ENCODE measurements at places on chromosomes 3 and 15.

GRCh38 chr3:157417247-157417646 is 19.4 kb upstream of the PTX3 start:
- no peak for DNase-seq

- DNase-seq = no peak
These were observed 108.0 kb downstream of the BBX start for GRCh38 chr3:107630779-107631178.

- DNase-seq = no peak
These were observed 31.1 kb upstream of the HHATL start for GRCh38 chr3:42733501-42734262.

DNA sequence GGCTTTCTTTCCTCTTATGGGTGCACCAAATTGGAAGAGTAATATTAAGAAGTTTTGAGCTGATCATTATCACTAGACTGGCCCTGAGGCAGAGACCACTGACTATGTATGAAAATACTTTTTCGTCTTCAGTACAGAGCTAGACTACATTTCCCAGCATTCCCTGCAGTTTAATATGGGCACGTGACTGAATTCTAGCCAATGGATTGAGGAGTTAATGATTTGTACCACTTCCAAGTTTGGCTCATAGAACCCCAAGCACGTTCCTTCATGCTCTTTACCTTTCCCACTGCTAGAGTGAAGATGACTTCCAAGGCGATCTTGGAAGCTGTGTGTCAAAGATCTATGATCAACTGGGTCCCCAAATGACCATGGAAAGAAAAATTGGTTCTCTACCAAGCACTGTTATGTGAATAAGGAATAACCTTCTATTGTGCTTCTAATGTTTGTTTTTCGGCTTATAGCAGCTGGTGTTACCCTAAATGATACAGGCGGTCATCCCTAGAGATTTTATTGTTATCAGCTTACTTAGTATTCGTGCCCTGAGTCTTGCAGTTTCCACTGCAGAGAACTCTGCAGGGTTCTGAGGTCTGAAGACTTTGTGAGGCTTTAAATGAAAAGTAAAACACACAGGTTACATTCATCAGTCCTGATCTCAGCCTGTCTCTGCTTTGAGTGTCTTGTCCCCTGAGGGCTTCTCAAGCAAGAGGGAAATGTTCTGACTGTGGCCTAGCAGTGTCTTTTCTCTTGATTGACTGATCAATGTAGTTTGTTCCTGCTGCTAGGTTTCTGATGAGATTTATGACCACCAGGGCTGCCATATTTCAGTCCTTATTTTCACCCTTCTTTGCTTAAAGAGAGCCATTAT is 486.8 kb downstream of the PDCD6IP start:
- DNase-seq = no peak

- DNase-seq = no peak
These were observed 13.2 kb downstream of the IQCB1 start for GRCh38 chr3:121821421-121822199.

- no peak for DNase-seq
These were observed 403.0 kb downstream of the FOXP1 start for GRCh38 chr3:71180524-71180923.

DNA sequence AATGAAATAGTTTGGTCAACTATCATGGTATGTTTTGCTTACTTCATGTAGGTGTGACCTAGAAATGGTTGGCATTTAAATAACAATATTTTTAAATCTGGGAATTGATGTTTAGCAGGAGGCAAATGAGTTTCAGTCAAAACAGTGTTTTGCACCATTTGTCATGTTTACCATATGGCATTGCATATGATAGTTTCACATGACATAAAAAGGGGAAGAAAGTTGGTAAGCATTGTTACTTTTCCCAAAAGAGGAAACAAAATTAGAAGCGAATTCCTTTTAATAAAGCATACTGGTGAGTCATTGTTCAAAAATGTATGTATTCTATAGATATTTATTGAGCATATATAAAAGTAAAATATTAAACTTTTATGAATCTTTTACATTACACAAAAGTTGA is 2.3 kb downstream of the RNF13 start:
- DNase-seq = no peak

DNA sequence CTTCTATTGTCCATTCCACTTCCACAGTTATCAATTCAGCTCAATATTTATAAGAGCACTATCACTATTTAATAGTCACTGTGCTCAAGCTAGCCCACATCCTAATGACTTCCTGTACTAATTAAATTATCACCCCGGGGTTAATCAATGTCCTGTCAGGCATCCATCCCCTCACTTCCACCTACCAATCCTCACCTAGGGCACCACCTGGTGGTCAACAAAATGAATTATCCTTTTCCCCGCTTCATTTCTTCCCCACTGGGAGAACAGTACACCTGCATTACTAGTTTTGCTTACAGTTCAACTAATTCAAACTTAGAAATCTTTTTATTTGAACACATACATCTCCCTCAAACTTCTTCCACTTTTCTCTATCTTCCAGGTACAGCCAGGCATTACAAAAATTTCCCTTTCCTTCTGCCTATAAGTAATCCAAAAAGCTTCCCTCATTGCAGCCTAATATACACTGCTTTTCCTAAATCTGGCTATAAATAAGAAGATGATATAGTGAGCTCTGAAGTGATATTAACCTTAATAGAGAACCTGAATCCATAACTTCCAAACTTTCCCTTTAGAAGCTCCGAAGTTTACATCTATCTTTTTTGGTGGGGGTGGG is 68.5 kb downstream of the TMCC1 start:
- peak; percentile 34 for DNase-seq

DNA sequence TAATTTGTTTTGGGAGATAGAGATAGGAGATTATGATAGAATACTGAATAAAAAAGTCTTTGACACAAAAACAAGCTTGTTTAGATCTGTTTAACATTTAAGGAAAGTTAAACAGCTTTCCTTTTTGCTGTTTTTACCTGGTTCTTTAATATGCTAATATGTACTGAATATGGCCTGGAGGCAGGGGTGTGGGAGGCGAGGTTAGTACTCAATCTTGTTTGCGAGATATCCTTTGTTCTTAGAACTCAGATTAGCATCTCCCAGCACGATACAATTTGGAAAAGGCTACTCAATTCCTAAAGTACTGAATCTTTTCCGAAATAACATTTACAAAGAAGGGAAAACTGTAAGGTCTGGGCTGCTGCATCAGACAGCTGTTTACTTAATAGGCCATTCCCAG is 40.8 kb upstream of the ST3GAL6 start:
- no peak for DNase-seq
